ENCODE measurements at places on chromosomes 4 and X.

- no peak for DNase-seq
These were observed 876.5 kb downstream of the RAPGEF2 start for GRCh38 chr4:159979351-159979750.

GRCh38 chrX:18390941-18391538 lies 34.4 kb upstream of the CDKL5 start:
- peak; percentile 53 for DNase-seq

GRCh38 chrX:137747244-137748043 lies 181.5 kb downstream of the ZIC3 start:
- no peak for DNase-seq

DNA sequence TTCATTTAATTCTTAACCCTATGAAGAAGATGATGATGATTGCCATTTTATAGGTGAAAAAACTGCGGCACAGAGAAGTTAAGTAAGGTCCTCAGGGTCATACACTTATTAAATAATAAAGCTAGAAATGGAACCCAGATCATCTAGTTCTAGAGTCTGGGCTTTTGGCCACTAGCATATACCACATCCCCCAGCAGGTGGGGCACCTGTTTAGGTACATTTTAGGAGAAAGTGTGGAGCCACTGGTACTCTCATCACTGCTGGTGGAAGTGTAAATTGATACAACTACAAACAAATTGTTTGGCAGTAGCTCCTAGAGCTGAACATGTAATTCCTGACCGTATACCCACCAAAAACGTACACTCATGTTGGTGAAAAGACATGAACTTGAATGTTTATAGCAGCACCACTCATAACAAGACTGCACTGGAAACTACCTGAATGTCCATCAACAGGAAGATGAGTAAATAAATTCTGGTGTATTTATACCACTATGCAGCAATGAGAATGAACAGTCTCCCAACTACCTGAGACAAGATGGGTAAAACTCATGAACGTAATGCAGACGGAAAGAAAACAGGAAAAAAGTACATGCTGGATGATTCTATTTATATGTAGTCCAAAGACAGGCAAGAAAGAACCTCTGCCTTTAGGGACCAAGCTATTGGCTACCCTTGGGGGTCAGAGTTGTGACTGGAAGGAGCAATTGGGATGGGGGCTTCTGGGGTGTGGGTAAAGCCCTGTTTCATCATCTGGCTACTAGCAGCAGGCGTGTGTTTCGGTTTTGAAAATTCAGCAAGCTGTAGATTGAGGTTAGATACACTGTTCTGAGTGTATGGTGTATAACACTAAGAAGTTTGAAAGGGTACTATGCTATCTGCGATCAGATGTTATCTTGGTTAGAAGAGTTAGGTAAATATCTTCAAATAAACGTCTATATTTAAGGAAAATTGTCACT lies 72.3 kb upstream of the ADGRG2 start:
- no peak for DNase-seq

- no peak for DNase-seq
These were observed 76.2 kb downstream of the ELOVL6 start for GRCh38 chr4:110122201-110122600.

DNA sequence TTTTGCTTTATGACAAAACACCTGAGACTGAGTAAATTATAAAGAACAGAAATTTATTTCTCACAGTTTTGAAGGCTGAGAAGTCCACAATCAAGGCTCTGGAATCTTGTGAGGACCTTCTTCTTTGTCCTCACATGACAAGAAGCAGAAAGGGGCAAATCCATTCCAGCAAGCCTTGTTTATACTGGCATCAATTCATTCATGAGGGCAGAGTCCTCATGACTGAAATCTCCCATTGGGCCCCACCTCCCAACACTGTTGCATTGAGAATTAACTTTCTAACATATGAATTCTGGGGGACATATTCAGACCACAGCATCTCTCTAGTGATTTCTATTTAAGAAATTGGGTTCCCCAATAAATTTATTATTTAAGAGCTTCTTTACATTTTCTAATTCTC lies 395.4 kb downstream of the AR start:
- no peak for DNase-seq

DNA sequence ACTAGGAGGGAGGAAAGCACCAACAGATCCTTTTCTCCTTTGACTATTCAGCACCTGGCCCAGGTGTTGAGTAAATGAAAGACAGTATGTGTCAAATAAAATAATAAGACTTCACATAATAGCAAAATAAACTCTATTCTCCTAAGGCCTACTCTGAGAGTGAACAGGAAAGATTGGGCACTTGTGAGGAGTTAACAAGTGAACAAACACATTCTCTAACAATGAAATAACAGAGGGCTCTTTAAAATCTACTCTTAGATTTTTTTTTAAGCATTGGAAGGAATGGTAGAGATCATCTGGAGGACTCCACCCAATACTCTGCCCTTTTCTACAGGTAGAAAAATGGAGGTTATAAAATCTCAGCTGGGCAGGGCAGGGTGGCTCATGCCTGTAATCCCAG lies 39.1 kb upstream of the NOCT start:
- no peak for DNase-seq

DNA sequence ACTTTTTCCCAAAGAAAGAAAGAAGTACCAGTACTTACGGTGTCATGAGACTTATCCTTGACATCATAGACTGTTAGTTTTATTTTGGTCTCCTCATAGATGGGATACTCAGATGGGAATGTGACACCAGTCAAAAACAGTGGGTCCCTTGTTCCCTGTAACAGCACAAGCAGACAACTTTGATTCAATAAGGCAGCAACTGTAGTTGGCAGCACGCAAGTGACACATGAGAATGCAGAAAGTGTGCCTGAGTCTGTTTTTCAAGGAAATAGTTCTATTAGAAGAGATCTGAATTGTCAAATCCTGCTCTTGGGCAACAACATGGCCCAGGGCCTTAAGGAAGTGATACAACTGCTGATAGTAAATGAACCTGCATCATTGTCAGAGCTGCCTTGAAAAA lies 443.2 kb downstream of the INPP4B start:
- DNase-seq = peak; percentile 10

- DNase-seq = no peak
These were observed 744.2 kb upstream of the GRIA3 start for GRCh38 chrX:122439831-122440230.

- no peak for DNase-seq
These were observed 54.3 kb downstream of the LRP2BP start for GRCh38 chr4:185341377-185341776.

DNA sequence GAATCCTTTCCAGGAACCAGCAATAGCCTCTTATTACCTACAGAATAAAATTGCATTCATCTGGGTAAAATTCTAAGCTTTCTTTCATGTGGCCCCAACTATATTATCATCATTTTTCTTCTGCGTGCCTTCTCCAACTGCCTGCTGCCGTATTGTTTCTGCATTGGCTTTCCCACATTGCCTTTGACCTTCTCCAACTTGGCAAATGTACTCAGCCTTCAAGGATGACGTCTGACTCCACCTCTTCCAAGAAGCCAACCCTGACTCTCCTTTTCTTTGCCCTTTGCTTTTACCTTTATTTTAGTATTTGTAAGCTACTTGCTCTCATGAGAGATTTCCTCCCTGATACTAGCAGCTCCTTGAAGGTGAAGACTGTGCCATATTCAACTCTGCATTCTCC lies 200.4 kb upstream of the FAM9B start:
- DNase-seq = no peak

GRCh38 chr4:47741200-47741599 lies 96.7 kb downstream of the CORIN start:
- no peak for DNase-seq

- DNase-seq = no peak
These were observed 34.0 kb downstream of the LHFPL1 start for GRCh38 chrX:112645774-112646173.

DNA sequence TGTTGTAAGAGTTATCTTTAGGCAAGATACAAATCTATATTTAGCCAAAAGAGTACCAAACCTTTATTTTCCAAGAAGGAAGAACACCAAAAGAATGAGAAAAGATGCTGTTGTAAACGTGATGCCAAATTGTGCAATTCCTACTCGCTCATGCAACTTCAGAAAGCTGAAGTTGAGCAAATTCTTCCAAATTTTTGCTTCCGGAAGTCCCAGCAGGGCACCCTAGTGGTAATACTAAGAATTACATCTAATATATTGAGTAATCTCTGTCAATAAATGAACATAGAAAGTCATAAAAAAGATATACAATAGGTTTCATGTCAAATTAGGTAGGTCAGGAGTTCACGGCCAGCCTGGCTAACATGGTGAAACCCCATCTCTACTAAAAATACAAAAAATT lies 36.0 kb upstream of the SMARCAD1 start:
- no peak for DNase-seq

DNA sequence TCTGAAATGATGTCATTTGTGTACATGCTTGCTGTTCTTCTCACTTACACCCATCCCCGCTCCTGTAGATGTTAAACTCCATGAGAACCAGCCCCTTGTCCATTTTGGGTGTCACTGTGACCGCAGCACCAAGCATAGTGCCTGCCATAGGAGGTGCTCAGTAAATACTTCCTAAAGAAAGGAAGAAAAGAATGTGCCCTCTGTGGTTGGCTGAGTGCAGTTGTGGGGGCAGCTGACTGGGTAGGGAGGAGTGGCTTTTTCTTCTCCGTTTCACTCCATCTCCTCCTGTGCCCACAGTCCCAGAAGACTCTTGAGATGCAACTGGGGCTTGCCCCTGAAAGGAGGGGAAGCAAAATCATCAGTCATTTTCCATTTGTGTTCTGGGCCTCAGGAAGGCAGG lies 25.5 kb downstream of the PHEX start:
- DNase-seq = no peak

GRCh38 chr4:170007113-170007512 lies 19.1 kb downstream of the MFAP3L start:
- DNase-seq = no peak

DNA sequence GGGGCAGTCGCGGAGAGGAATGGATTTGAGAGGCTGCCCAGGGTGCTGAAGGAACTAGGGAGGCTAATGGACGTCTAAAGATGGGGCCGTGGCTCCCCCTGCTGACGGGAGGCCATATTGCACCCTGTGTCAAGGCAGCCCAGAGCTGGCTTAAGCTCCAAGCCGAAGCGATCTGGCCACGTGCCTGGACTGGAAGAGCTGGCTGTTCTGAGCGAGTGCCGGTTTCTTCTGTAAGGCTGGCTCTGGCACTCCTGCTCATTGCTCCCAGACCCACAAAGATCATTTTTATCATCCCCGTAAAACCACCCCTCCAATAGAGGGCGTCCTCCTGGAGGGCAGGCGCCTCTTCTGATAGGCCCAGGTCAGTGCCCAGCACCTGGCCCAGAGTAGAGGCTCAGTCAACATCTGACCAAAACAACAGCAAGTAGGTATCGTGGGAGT lies 5.6 kb downstream of the PNCK start:
- DNase-seq = peak; percentile 79

DNA sequence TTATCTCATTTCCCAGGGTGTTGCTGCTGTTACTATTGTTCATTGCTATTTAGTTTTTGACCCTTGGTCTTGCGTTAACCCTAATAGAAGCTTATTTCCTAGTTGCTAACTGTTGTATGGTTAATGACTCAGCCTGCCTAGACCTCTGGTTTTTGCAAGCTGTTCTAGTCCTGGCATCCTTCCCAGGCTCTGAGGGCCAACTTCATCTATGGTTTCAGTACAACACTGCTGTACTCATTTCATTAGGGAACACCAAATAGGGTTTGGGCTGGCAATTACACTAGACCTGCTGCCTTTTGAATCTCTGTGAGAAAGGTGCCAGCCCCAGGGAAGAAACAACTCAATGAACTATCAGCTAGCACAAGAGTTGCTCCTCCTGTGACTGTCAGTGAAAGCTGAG lies 59.6 kb downstream of the DCX start:
- DNase-seq = peak; percentile 33

DNA sequence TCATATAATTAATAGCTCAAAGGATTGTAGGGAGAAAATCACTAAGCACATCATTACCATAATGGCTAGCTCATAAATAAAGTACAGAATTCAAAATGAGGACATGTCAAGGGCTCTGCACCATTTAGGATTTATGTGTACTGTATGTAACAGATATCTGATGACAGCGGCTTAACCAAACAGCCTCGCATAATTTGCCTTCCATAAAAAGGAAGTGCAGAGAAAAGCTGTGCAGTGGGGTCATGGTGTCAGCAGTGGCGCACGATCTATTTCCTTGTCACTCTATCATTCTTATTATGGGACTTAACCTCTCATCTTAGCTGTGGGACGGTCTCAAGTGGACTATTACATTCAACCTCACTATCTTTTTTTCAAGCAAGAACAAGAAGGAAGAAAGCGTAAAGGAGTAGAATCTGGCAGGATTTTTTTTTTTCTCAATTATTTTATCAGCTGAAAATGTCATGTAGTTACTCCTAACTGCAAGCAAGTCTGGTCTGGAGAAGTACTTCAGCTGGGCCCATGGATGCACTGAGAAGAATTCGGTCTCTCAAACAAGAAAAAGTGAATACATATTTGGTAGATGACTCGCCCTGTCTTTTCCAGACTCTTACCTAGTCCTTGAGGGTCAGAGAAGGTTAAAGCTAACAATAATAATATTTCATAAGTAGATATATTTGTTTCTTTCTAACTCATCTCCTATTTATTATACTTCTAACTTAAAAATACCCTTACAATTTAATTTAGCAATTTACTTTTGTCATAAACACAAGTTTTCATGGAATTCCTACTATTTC lies 94.6 kb downstream of the COX18 start:
- no peak for DNase-seq

- no peak for DNase-seq
These were observed 31.6 kb upstream of the CLNK start for GRCh38 chr4:10716163-10716562.

GRCh38 chrX:106397788-106398538 lies 213.8 kb upstream of the RADX start:
- no peak for DNase-seq

- no peak for DNase-seq
These were observed 165.3 kb upstream of the BCOR start for GRCh38 chrX:40263014-40263560.

DNA sequence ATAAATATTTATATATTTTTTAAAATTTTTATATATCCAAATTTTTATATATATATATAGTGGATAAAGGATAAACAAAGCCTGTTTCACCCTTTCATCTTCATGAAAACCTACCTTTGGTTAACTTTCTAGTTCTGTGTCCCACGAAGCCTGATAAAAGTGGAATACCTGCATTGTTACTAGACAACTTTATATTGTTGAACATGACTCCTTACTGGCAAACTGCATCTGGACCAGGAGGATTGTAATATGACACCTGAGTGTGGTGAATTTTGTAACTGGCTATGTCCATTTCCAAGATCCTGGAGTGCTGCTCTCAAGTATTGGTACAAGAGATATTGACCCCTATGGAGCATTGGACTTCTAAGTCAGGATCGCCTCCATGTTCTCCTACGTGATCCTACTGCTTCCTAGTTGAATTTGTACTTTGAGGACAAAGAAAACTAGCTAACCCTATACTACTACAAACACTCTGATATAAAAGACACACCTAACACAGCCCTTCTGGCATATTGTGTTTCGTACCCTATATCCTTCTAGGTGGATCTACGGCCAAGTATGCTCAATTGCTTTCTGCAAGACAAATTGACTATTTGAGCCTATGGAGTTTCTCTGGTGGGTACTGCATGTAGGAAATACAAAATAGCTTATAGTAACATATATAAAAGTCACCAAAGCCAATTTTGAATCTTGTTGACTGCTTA lies 61.3 kb upstream of the PRRG1 start:
- DNase-seq = no peak

All from prostate gland (tissue), 2 donors.